ENCODE measurements at places on chromosomes 12 and 14.

- no peak for DNase-seq
These were observed 43.2 kb downstream of the ERC1 start for GRCh38 chr12:1034243-1034642.

DNA sequence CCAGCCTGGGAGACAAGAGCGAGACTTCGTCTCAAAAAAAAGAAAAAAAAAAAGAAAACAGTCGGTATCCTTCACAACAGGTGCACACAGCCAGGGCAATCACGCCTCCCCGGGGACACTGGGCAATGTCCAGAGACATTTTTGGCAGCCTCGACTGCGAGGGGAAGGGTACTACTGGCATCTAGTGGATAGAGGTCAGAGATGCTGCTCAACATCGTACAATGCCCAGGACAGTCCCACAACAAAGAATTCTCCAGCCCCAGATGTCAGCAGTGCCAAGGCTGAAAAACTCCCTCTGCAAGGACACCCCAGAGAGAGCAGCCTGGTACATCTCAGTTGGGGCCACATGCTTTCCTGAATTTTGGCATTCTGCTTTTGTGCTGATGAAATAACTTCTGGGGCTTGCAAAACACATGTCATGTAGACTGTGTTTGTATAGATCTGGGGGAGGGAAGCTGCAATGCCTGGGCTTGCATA lies 21.5 kb downstream of the ALDH2 start:
- DNase-seq = no peak

- no peak for DNase-seq
These were observed 100.7 kb downstream of the LRRK2 start for GRCh38 chr12:40325349-40325960.

DNA sequence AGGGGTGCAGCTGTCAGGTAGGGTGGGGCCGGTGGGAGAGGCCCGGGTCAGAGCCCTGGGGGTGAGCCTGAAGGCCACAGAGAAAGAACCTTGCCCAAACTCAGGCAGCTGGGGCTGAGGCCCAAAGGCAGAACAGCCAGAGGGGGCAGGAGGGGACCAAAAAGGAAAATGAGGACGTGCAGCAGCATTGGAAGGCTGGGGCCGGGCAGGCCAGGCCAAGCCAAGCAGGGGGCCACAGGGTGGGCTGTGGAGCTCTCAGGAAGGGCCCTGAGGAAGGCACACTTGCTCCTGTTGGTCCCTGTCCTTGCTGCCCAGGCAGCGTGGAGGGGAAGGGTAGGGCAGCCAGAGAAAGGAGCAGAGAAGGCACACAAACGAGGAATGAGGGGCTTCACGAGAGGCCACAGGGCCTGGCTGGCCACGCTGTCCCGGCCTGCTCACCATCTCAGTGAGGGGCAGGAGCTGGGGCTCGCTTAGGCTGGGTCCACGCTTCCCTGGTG lies 10.5 kb downstream of the MMP14 start:
- no peak for DNase-seq

GRCh38 chr12:31574803-31575575 lies 15.9 kb downstream of the DENND5B start:
- DNase-seq = no peak

- DNase-seq = no peak
These were observed 139.9 kb downstream of the AKAP6 start for GRCh38 chr14:32468955-32469354.

Data from chondrocyte (in vitro differentiated cells).